MV-4-11 (cell line): ENCODE measurements at places on chromosomes 3 and 15.

GRCh38 chr15:55954862-55955605 lies 38.4 kb downstream of the NEDD4 start:
- DNase-seq: no peak

DNA sequence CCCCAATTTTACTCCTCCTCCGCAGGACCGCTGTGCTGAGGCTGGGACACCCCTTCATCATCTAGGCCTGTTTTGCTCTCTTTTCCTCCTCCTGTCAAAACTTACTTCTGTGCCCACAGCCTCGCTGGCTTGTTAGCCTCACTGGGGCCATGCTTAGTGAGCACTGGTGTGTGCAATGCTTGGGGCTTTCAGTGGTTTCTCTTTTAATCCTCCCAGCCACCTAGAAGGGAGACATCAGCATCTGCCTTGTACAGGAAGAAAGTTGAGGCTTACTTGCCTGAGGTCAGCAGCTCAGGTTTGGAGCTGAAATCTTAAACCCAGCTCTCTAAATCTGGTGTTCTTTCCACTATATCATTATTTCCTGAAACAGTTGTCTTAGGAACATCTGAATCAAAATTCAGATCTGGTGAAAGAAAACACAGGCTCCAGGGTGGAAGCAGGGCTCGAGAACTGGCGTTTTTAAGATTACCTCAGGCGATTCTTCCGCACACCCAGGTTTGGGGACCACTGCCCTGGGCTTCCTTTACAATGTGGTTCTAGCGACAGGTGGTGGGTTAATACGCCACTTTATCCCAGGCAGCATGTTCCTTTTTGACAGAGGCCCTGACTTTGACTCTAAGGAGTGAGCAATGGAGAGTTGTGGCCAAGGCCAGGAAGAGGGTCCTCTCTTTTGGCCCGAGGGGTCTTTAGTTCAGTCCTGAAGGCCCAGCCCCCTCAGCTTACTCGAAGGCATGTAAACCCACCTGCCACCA lies 3.8 kb downstream of the THSD4 start:
- DNase-seq: no peak

- no peak for DNase-seq
Observed at GRCh38 chr3:49175530-49175929, 4.1 kb downstream of the KLHDC8B start.

DNA sequence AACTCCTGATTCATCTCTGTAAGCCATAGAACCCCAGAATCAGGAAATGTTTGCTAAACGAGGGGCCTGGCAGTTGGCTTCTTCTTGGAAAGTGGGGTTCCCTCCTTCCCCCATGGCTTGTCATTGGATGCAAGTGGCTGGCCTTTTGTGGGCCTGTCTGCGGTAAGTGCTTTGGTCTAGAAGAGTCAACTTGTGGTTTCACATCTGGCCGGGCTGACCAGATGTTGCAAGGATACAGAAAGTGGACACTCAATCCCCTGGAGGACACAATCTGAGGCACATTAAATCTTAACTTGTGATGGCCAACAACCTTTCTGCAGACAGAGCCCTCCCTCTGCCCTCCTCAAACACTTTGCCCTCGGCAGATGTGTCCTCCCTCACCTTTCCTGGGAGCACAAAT lies 1.1 kb downstream of the FAH start:
- peak; percentile 48 for DNase-seq

GRCh38 chr15:98121957-98122356 lies 161.5 kb downstream of the ARRDC4 start:
- no peak for DNase-seq

- no peak for DNase-seq
Observed at GRCh38 chr3:196207833-196208607, 3.2 kb downstream of the ZDHHC19 start.

DNA sequence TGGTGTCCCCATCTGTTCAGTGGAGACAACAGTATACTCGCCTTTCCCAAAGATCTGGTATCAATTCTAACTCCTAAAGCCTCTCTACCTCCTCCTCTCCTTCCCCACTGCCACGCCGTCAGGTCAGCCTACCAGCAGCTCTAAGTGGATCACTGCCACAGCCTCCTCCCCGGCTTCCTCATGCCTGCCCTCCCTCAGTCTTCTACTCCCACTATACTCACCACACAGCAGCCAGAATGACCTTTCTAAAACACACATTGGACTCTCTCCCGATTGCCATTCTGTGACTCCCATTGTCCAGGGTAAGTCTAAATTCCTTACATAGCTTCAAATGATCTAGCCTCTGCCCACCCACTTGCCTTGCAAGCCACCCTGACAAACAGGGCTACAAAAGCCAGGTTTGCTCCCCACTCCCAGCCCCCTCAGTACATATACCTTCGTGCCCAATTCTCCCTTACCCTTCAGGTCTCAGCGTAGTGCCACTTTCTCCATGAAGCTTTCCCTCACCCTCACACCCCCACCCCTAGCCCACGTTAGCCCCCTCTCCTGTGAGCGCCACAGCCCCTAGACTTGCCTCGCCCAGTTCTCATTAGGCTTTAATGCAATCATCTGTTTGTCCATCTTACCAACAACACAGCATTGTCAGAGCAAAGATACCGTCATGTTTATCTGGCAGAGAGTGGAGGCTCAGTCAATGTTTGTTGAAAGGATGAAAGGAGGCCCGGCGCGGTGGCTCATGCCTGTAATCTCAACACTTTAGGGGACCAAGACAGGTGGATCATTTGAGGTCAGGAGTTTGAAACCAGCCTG lies 9.5 kb upstream of the SEMA7A start:
- no peak for DNase-seq

GRCh38 chr3:43953814-43954692 lies 263.3 kb downstream of the ABHD5 start:
- peak; percentile 65 for DNase-seq

GRCh38 chr15:94700211-94700610 lies 468.9 kb downstream of the MCTP2 start:
- no peak for DNase-seq

- no peak for DNase-seq
Observed at GRCh38 chr15:40469776-40470390, 901 bp upstream of the CHST14 start.

- DNase-seq: no peak
Observed at GRCh38 chr3:14741510-14741909, 66.6 kb downstream of the C3orf20 start.

GRCh38 chr3:173411375-173411973 lies 13.9 kb downstream of the NLGN1 start:
- DNase-seq: no peak

GRCh38 chr3:130260918-130261317 lies 84.6 kb upstream of the COL6A5 start:
- no peak for DNase-seq

DNA sequence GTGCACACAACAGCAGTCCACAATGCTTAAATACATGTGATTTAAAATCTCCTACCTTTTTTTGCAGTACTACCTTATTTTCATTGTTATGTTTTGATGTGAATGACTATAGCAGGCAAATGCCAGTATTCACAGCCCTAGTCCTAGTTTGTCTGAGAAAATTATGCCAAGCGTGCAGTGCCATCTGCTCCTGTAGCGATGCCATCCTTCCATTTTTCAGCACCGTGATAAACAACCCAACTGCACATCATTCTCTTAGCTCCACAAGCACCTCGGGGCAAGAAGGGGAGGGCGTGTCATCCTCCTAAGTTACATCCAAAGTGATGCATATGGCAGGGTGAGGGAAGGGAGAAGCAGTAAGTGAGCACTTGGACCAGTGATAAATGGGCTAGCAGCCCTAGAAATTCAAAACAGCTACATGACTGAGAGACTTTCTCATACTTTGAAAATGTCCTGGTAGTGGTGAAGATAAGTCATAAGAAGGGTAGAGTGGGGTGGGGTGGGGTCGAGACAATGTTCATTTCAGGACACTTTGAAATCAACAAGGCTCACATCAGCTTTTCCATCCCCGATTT lies 198.8 kb downstream of the LSAMP start:
- DNase-seq: no peak

GRCh38 chr3:61924090-61924735 lies 362.8 kb downstream of the PTPRG start:
- DNase-seq: no peak

GRCh38 chr3:117144853-117145252 lies 435.3 kb downstream of the TUSC7 start:
- no peak for DNase-seq

DNA sequence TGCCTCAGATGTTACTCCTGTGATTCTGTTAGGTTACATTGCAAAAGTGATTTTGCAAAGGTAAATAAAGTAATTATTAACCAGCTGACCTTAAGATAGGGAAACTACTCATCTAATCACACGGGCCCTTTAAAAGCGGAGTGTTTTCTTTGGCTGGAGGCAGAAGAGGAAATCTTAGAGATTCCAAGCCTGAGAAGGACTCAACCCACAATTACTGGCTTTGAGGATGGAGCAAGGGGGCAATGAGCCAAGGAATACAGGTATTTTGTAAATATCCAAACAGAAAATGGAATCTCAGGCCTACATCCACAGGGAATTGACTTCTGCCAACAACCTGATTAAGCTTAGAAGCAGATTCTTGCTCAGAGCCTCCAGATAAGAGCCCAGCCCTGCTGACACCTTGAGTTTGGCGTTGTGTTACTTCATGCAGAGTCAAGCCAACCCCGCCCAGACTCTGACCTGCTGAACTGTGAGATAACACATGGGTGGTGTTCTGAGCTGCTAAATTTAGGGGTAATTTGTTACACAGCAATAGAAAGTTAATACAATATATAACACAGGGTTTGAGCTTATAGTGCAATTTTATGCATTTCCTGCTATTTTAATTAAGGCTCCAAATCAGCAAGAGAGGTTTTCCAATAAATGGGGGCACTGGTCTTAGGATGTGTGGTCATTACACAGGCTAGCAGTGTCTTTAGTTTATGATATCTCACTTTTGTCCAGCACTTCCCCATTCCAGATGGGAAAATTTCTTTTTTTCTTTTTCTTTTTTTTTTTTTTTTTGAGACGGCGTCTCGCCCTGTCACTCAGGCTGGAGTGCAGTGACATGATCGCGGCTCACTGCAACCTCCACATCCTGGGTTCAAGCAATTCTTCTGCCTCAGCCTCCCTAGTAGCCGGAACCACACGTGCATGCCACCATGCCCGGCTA lies 19.5 kb downstream of the NFKBIZ start:
- DNase-seq: no peak
